ENCODE measurements at places on chromosomes 2 and 18. TPM values are rescaled to one million over a fixed set of nuclear protein-coding genes. Genes with fewer than 3 reads are reported as not detected.

The SERPINB5 gene
- 0.56 TPM for polyA plus RNA-seq

The RPS27A gene
- 1,898 TPM for polyA plus RNA-seq

The ZNF521 gene
- 50.6 TPM for polyA plus RNA-seq

The REG3A gene
- polyA plus RNA-seq, result not detected

The ALPP gene
- polyA plus RNA-seq, result not detected

The GBX2 gene
- polyA plus RNA-seq, result 0.22 TPM

The DUSP19 gene
- 2.0 TPM for polyA plus RNA-seq

Data from hindlimb muscle (tissue), 1 donor.